Esophagus mucosa (tissue), 1 donor: ENCODE measurements at places on chromosomes 7 and 10. TPM values are rescaled to one million over a fixed set of nuclear protein-coding genes. Genes with fewer than 3 reads are reported as not detected.

DNA sequence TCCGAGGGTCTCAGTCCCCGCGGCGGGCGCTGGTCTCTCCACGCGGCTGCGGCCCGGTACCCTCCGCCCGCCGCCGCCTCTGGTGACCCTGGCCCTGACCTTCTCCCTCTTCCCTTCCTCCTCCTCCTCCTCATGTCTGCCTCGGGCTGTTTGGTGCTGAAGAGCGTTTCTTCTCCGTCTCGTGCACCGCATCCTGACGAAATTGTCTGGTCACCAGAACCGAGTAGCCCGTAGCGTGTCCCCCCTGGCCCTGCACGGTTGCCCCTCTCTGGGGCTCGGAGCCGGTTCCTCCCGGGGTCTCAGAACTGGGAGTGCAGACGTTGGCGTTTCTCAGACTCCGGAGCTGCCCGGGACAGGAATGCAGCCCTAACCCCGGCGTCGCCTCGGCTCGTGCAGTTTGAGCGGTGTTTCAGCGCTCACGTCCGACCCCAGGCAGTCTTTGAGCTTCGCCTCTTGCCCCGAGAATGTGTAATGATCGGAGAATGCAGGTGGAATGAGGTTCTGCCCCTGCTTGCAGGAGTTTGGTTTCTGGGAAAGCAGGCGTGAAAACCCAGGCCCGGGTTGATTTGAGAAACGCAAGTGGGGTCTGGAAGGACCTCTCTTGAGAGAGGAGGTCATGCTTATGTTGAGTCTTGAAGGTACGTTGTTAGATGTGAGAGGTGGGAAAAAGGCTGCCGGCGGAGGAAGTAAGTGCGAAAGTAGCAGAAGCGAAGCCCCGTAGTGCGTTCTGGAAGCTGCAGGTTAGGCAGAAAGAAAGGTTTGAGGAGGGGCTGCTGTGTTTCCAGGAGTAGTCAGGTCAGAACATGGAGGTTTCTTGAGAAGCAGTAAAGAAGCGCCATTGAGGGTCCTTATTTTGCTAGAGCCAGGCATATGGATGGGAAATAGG is 743 bp downstream of the RBM17 start:
- peak; percentile 23 for ATAC-seq

GRCh38 chr10:58712141-58712540 is 199.5 kb downstream of the BICC1 start:
- no peak for ATAC-seq

GRCh38 chr10:124601431-124602120 is 140.0 kb downstream of the LHPP start:
- peak; percentile 43 for ATAC-seq

- ATAC-seq: no peak
These were observed 14.5 kb upstream of the ZNF282 start for GRCh38 chr7:149180722-149181449.

GRCh38 chr10:28600056-28600455 is 67.1 kb downstream of the WAC start:
- no peak for ATAC-seq

- ATAC-seq: no peak
These were observed 88.2 kb upstream of the ARMC3 start for GRCh38 chr10:22839639-22840038.

- ATAC-seq: no peak
These were observed 98.6 kb upstream of the FGFR2 start for GRCh38 chr10:121696854-121697253.

DNA sequence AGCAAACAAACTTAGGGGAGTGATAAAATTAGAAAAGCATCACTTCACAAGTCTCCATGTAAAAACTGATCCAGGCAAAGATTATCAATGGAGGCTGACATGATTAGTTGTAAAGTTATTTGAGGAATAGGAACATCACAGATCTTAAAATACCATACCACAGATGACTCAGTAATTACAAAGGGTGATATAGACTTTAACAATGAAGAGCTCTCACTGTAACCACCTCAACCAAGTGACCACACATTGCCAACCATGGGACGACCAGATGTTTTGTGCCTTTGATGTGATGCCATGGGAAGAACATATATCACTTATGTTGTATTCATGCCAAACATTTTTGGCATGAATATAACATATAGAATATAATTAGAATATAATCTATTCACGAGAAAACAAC is 11.7 kb downstream of the AASS start:
- ATAC-seq: no peak

GRCh38 chr7:56174875-56175760 is 58.9 kb upstream of the NUPR2 start:
- no peak for ATAC-seq

- no peak for ATAC-seq
These were observed 269.9 kb upstream of the MKLN1 start for GRCh38 chr7:131057794-131058070.

DNA sequence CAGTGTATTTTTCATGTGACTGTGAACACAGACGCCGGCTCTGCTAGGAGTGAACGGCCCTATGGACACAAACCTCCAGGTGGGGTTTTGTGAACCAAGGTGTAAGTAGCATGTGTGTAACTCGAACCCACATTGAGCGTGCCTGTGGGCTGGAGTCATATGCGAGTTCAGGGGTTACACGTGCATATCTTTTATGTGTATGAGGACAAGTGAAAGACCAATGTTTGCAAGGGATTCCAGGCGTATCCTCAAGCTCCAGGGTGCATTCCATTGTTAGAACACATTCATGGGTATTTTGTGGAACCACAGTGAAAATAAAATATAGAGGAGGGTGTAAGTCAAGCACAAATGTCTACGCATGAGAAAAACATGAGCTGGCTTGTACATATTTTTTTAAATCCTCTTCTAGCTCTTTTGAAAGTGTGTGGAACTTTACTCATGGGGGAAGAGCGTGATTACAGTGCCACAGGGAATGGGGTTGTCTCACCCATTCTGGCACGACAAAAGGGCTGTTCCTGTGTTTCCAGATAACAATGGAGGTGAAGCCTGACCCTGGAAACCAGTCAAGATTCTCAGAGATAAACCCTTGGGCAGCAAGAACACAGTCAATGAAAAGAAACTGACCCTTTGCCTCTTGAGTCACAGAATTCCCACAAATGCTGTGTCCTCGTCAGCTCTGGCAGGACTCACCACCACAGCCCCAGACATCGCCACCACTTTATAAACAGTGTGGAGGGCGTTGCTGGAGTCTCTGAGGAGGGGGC is 37.0 kb upstream of the GOT1 start:
- peak; percentile 36 for ATAC-seq

DNA sequence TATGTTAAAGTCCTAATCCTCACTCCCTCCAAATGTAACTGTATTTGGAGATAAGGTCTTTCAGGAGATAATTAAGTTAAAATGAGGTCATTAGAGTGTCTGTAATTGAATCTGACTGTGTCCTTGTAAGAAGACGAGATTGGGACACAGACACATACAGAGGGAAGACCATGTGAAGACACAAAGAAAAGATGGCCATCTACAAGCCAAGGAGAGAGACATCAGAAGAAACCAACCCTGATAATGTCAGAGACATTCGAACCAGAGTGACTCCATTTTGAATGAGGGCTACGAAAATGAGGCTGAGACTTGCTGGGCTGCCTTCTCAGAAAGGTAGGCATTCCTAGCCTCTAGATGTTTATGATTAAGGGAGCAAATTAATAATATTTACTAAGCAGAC is 542 bp upstream of the SAMD9L start:
- ATAC-seq: no peak

GRCh38 chr10:5512881-5513612 is 11.7 kb upstream of the CALML3 start:
- ATAC-seq: no peak

- no peak for ATAC-seq
These were observed 405.7 kb downstream of the ARL4A start for GRCh38 chr7:13093160-13093559.

DNA sequence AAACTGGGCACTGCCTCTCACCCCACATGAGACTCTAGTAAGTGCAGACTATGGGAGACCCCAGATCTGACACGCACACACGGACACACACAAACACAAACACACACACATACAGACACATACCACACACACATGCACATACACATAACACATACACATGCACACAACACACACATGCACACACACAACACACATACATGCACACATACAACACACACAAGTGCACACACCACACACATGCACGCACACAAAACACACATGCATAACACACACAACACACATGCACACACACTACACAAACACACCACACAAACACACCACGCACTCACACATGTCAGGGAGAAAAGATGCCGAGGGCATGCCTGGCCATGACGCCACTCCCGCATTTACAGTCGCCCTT is 205.5 kb downstream of the TYW1B start:
- no peak for ATAC-seq

GRCh38 chr10:1535301-1535965 is 201.9 kb downstream of the ADARB2 start:
- ATAC-seq: peak; percentile 66

GRCh38 chr10:31586723-31587638 is 268.0 kb downstream of the ZEB1 start:
- ATAC-seq: no peak

GRCh38 chr10:79323602-79324001 is 23.7 kb upstream of the PPIF start:
- no peak for ATAC-seq

- no peak for ATAC-seq
These were observed 537.6 kb downstream of the TCERG1L start for GRCh38 chr10:130773941-130774340.

DNA sequence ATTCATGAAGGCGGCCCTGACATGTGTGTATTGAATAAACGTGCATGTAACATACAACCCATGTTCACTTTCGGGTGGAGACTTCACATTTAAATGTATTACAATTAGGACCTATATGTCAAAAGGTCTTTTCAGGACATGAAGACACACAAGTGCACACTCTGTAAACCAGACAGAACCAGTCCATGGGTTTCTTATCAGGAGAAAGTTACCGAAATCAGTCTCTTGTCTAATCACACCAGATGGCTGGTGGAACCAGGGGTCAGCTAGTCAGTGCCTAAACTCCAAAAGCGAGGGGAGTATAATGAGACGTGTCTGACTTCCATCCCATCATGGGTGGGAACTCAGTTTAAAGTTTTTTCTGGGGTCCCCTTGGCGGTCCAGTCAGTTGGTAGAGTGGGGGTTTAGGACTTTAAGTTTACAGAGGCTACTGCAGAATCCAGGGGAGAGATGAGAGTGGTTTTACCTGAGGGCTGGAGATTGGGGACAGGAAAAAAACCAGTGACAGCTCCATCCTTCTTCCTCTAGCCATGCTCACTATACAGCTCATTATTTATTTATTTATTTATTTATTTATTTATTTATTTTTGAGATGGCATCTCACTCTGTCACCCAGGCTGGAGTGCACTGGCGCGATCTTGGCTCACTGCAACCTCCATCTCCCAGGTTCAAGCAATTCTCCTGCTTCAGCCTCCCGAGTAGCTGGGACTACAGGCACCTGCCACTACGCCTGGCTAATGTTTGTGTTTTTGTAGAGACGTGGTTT is 251.3 kb upstream of the LYZL1 start:
- no peak for ATAC-seq

- no peak for ATAC-seq
These were observed 195.1 kb upstream of the WDR11 start for GRCh38 chr10:120656107-120656506.

DNA sequence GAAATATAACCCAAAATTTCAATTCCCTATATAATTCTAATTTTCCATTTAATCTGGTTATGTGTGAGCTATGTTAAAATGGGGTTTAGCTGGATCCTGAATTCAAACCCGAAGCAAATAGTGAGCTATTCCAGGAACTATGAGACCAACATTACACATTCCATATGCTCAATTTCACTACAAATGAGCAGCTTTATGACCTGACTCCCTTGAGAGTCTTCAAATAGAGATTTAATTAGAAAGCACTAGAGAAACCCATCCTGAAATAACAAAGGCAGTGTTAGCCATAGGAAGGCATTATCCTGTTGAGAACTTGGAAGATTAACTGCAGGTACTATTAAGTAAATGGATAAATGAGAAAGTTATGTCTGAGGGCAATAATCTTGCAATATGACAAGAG is 890.0 kb downstream of the GRM8 start:
- no peak for ATAC-seq

GRCh38 chr10:94521276-94522250 is 24.0 kb upstream of the HELLS start:
- ATAC-seq: no peak

- ATAC-seq: peak; percentile 48
These were observed 635 bp downstream of the ZNF12 start for GRCh38 chr7:6705959-6706665.

- no peak for ATAC-seq
These were observed 3.1 kb downstream of the AHCYL2 start for GRCh38 chr7:129227646-129228578.

- ATAC-seq: peak; percentile 73
These were observed 26.0 kb downstream of the LEP start for GRCh38 chr7:128266883-128267594.

- no peak for ATAC-seq
These were observed 3.1 kb downstream of the SLK start for GRCh38 chr10:103969857-103970627.

- ATAC-seq: no peak
These were observed 71.4 kb upstream of the ZNF438 start for GRCh38 chr10:31103112-31103511.

ZNF503 gene
- total RNA-seq: 18.8 TPM

PALD1 gene
- total RNA-seq: 4.6 TPM

SCRN1 gene
- total RNA-seq: 20.3 TPM

CDC14C gene
- total RNA-seq: not detected

TACC2 gene
- total RNA-seq: 90.0 TPM

MMP21 gene
- 0.08 TPM for total RNA-seq

TMEM213 gene
- total RNA-seq: not detected

ITGA8 gene
- 2.1 TPM for total RNA-seq
